Hypothalamus (tissue), 51 donors: ENCODE measurements at places on chromosomes 16 and 17.

GRCh38 chr17:7109461-7110322 lies 4.9 kb downstream of the ASGR2 start:
- no peak for DNase-seq

DNA sequence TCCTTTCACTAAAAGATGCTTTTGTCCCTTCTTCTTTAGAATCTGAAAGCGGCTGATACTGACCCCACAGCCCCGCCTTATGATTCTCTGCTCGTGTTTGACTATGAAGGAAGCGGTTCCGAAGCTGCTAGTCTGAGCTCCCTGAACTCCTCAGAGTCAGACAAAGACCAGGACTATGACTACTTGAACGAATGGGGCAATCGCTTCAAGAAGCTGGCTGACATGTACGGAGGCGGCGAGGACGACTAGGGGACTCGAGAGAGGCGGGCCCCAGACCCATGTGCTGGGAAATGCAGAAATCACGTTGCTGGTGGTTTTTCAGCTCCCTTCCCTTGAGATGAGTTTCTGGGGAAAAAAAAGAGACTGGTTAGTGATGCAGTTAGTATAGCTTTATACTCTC lies 10.1 kb upstream of the TANGO6 start:
- DNase-seq = no peak

- no peak for DNase-seq
Observed at GRCh38 chr17:79407385-79407784, 203.5 kb downstream of the RBFOX3 start.

- no peak for DNase-seq
Observed at GRCh38 chr16:14958323-14958600, 16.6 kb upstream of the PDXDC1 start.
